ENCODE measurements at places on chromosomes 4 and X. TPM values are rescaled to one million over a fixed set of nuclear protein-coding genes. Genes with fewer than 3 reads are reported as not detected.

Gene TMEM35A
- not detected for total RNA-seq

- no peak for DNase-seq
These were observed 23.9 kb downstream of the WDR1 start for GRCh38 chr4:10092481-10093270.

GRCh38 chrX:69085151-69085550, 80.1 kb downstream of the PJA1 start:
- no peak for DNase-seq

DNA sequence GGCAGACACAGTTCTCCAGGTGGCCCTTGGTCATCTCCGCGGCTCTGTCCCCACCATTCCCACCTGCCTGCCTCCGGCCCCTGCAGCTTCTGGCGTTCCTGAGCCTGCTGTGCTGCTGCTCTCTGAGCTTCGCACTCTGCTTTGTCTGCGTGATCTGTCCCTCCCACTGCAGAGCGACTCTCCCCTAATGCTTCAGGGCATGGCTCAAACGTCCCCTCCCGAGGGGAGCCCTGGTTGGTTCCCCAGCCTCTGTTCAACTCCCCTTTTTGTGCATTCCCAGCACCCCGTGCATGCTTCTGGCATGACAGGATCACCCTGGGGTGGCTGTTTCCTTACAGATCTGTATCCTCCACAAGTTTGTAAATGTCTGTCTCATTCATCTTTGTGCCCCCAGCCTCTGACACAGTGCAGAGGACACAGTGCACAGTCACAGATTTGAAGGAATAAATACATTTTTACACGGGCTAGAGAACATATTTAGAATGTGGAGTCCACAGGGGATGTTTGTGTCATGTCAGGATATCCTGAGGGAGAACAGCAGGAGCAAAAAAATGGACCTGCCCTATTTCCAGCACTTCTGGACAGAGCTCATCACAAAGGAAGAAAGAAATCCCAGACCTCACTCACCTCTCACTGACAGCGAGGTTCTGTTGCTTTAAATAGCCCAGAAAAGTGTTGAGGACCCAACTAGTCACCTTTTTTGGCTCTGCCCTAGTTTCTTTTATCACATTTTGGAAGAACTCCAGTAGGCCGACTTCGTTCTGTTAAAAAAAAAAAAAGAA, 72.6 kb downstream of the GATB start:
- no peak for DNase-seq

DNA sequence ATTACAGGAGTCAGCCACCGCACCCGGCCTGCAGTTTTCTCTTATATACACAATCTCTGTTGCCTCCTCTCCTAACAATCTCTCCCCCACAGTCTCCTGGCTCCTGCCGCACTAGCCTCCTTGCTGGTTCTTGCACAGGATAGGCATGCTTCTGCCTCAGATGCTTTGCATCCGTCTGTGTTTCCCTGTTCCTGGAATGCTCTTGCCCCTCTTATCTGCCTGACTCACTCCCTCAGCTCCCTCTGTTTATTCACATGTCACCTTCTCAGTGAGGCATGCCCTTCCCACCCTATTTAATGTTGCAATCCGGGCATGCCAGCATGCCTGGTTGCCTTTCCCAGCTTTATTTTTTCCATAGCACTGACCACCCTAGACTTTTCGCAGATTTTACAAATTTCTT, 161.9 kb downstream of the PHF8 start:
- no peak for DNase-seq

- no peak for DNase-seq
These were observed 712.4 kb upstream of the LCORL start for GRCh38 chr4:18733961-18734360.

DNA sequence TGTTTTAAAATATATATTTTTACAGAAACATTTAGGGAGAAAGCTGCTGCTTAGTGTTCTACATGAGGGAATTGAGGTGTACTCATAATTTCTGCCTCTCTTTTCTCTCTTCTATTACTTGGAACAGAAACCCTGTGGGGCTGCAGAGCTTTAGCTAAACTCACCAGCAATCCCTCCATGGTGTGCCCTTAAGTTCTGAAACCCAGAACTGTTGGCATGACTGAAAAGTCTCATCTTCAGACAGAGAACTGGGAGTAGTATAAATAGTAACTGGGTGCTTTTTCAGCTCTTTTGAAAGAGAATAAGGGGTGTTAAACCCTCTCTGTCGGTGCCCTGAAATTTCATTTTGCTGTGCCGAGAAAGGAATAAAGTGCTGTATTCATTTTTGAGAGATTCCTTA, 294.9 kb upstream of the BOD1L1 start:
- DNase-seq, result no peak

Gene F8A2
- not detected for total RNA-seq

DNA sequence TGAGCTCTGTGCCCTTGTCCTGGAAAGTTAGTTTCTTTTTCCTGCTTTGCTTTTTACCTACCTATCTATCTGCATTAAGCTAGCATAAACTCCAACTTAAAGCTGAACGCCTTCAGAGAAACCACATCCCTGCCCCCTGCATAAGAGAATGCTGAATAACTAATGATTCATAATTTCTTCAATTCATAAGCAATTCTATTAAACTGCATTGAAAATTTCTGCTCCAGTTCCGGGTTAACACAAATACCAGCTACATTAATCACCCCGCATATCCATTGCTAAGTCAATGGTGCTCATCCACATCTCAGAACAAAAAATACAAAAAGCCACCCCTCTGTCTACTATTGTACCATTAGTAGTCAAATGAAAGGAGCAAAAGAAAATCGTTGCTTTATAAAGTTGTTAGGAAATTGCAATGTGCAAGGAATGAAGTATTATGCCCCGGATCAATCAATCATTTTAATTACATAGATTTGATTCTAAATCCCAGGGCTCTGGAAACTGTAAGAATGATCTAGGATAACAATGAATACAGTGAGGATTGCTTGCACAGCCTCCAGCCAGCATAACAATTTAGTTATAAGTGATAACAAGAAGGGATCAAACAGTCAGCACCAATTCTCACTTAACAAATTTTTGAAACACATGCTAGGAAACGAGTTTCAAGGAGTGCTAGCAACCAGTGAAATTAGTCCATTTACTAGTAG, 106.8 kb downstream of the ELOVL6 start:
- no peak for DNase-seq

DNA sequence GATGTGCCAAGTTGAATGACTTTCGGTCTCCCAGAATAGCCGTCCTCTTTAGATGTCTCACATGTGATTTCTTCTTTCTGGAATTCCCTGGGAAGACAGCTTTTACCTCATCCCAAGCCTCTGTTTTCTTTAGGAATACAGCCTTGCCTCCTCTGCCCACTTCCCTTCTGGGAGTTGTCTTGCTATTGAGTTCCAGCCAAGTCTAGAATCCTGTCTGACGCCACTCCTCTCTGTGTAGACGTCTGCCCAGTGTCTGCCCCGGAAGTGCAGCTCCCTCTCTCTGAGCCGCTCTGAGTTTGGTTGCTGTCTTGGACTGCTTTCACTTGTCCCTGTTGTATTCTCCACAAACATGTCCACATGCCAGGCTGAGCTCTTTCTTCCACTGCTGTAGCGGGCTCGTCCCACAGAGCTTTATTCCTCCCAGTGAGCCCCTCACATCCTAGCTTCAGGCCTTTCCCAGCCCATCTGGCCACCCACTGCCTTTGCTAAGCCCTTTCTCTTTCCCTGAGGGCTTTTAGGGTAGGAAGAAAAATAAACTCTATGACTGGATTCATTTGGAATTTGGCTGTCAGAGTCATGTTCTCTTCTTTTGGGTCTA, 9.0 kb upstream of the IGFBP7 start:
- no peak for DNase-seq

DNA sequence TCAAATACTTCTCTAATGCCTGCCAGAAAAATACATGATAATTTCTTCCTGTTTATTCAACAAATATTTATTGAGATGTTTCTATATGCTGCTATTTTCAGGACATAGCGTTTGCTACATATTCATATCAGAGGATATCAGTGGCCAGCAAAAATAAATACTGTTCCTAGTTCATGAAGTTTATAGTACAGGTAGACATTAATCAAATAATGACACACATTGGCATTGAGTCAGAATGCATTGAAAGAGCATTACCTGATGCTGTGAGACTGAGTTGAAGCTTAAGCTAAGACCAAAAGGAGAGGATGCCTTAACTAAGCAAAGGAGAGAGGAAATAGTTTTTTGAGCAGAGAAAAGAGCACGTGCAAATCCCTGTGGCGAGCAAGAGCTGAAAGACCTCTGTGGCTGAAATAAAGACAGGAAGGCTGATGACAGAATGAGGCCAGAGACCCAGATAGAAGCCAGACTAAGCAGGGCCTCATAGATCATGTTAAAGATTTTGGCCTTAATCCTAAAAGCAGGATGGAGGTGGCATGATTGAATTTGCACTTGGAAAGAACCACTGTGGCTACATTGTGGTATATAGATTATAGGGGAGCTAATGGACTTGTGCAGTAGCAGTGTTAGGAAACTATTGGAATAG, 36.2 kb downstream of the FAM241A start:
- DNase-seq, result no peak

DNA sequence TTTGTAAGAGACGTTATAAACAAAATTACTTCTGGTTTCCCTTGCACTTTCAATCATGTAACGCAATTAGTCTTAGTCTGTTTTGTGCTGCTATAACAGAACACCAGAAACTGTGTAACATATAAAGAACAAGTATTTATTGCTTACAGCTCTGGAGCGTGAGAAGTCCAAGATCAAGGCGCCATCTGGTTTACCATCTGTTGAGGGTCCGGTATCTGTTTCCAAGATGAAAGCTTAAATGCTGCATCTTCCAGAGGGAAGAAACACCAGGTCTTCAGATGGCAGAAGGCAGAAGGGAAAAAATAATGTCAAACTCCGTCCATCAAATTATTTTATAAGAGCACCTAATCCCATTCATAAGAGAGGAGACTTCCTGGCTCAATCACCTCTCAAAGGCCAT, 474.1 kb downstream of the PDGFC start:
- DNase-seq, result no peak

DNA sequence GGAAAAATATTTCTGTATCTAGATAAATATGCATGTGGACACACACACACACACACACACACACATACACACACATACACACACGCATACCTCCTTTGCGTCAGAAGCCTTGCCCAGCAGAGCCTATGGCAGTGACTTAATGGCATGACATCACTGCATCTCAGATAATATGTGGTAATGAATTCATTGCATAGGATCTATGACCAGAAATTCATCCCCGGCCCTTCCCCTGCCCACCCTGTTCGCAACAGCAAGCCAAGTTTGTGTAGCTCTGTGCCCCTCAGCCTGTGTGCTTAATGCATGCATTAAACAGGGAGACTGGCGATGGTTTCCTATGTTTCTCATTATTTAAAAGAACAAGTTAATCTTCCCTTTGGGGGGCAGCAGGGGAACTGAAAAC, 120.7 kb downstream of the NKX6-1 start:
- DNase-seq, result no peak

- DNase-seq, result no peak
These were observed 2.0 kb upstream of the PGK1 start for GRCh38 chrX:78102091-78102490.

DNA sequence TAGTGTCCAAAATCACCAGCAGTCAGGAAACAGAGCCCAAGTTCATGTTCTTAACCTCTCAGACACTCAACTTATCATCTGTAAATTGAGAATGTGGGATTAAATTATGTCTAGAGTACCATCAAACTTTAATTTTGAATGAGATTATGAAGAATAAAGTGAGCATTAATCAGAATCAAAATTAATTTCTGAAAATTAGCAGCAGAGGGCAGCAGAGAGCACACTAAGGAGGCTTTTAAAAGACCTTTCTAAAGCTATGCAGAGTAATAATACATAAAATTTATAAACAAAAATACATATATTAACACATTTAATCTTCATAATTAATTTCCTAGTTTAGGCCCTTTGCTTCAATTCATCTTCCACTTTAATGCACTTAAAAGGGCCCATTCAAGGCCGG, 7.1 kb downstream of the TASL start:
- DNase-seq, result no peak

DNA sequence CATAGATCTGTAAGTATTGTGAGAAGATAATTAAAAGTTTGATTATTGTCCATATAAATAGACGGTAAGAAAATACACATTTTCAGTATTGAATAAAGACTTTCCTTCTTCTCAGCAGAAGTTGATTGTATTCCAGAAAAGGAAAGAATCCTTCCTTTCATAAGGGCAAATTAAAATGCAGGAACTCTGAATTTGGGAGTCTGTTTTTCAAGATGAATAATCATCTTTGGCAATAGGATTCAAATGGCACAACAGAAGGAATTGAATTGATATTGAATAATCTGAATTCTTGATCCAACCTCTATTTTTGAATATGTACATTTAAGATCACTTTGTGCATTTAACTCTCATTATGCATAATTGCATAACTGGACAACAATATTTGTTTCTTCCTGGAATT, 149.3 kb downstream of the DMD start:
- no peak for DNase-seq

GRCh38 chr4:132827522-132827921, 321.6 kb upstream of the PCDH10 start:
- no peak for DNase-seq

Gene IL9R
- total RNA-seq, result not detected

Gene DNASE1L1
- 21.7 TPM for total RNA-seq

DNA sequence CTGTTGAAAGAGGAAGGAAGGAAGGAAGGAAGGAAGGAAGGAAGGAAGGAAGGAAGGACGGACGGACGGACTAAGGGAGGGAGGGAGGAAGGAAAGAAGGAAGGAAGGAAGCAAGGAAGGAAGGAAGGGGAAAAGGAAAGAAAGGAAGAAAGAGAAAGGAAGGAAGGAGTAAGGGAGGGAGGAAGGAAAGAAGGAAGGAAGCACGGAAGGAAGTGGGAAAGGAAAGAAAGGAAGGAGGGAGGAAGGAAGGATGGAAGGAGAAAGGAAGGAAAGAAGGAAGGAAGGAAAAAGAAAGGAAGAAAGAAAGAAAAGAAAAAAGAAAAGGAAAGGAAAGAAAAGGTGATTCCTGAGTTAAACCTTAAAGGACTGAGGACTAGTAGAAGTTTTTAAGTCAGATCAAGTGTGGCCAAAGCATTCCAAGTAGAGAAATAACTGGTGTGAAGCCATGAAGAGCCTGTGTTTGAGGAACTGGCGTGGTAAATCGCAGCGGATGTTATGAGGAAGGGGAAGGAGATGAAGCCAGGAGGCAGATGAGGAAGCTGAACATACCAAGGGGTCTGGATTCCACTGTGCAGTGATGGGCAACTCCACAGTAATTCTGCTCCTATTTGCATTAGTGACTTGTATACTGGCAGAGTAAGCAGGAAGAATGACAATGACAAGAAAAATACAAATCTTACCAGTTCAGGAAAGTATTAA, 163.5 kb downstream of the MGST2 start:
- no peak for DNase-seq

- DNase-seq, result no peak
These were observed 398.1 kb upstream of the PITX2 start for GRCh38 chr4:111020961-111021360.

Data from esophagus squamous epithelium (tissue), 5 donors.